ENCODE measurements at places on chromosomes 7 and 10. TPM values are rescaled to one million over a fixed set of nuclear protein-coding genes. Genes with fewer than 3 reads are reported as not detected.

The RBAK gene
- 3.5 TPM for polyA plus RNA-seq

The CCL24 gene
- not detected for polyA plus RNA-seq

The FOXP2 gene
- 0.66 TPM for polyA plus RNA-seq

The TAC1 gene
- 1.6 TPM for polyA plus RNA-seq

The ASZ1 gene
- not detected for polyA plus RNA-seq

The RGS10 gene
- polyA plus RNA-seq, result 6.0 TPM

The TCAF2 gene
- 0.41 TPM for polyA plus RNA-seq

The PLXNA4 gene
- 5.7 TPM for polyA plus RNA-seq

The AGR2 gene
- polyA plus RNA-seq, result 0.16 TPM

The COBL gene
- 27.0 TPM for polyA plus RNA-seq

The KIAA1549 gene
- 0.52 TPM for polyA plus RNA-seq

The CPXM2 gene
- polyA plus RNA-seq, result 2.1 TPM

The PDZD7 gene
- polyA plus RNA-seq, result 0.41 TPM

The SCIN gene
- polyA plus RNA-seq, result 0.20 TPM

The FLNC gene
- 216 TPM for polyA plus RNA-seq

The TMEM229A gene
- polyA plus RNA-seq, result 0.50 TPM

The ABCC2 gene
- polyA plus RNA-seq, result 0.29 TPM

The EPHB4 gene
- 14.4 TPM for polyA plus RNA-seq

Data from right cardiac atrium (tissue), 5 donors.